Fibroblast of gingiva (primary cell): ENCODE measurements at places on chromosomes 1 and 21.
A peak's percentile ranks its signal among the peaks of the same experiment; 100 is the strongest.

GRCh38 chr21:28856588-28857250, 136.0 kb downstream of the LTN1 start:
- DNase-seq = no peak

- peak; percentile 21 for DNase-seq
These were observed 64.1 kb downstream of the PLEKHA6 start for GRCh38 chr1:204295671-204296070.

DNA sequence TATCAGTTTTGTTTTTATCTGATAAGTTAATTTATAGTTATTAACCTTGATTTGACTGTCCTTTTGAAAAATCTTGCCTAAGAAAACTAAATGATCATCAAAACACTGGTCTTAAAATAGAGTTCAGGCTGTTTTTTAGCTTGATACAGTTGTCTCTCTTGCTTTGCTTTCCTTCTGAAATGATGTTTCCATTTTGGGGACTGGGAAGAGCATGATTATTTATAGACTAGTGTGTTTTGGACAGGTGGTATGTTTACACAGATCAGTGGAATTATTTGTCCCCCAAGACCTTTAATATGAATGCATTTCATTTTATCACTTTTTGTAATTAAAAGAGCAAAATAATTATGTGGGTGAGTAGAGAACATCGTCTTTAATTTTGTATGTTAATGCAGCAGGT, 90.8 kb downstream of the XPR1 start:
- no peak for DNase-seq

- peak; percentile 35 for DNase-seq
These were observed 5.0 kb upstream of the CHI3L2 start for GRCh38 chr1:111222308-111223125.

GRCh38 chr1:177741476-177741875, 228.4 kb downstream of the SEC16B start:
- no peak for DNase-seq

DNA sequence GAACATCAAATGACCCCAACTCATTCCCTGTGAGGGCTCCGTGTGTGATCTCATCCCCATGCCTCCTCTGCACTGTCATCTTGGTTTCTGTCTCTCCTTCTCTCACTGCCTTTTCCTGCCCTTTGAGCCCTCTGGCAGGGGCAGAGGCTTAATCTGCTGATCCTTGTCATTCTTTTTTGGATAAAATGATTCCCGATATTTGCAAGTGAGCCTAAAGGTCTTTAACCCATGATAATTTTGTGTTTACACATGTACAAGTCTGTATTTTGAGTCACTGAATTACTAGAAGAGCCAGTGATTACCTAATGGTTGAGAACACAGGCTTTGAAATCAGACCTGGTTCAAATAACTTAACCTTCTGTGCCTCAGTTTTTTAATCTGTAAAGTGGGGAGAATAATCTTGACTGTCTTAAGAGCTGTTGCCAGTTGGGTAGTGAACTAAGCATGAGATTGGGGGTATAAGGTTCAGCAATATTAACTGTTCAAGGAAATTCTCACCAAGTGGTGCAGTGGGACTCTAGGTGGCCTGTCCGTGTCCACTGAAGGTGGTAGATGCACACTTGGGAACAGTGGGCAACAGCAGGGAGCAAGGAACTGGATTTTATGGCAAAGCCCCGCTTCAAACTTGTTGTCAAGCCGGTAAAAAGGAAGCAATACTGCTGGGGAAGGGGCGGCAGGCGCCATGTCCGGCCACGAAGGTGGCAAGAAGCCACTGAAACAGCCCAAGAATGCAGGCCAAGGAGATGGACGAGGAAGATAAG, 1.6 kb downstream of the ECHDC2 start:
- no peak for DNase-seq

DNA sequence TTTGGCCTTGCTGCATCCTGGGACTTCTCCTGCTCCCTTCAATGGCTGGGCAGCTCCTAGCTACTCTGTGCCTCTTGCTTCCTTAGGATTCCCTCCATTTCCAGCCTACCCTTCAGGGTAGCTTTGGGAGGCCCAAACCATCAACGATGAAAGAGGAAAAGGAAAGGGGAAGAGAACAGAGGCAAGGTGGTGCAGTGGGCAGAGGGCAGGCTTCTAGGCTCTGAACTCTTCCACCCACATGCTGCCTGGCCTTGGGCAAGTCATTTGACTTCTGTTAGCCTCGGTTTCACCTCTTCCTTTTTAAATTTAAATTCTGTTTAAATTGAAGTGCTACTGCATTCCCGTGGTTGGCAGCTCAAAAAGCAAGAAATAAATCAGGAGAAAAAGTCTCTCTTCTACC, 5.7 kb upstream of the PPM1J start:
- no peak for DNase-seq

DNA sequence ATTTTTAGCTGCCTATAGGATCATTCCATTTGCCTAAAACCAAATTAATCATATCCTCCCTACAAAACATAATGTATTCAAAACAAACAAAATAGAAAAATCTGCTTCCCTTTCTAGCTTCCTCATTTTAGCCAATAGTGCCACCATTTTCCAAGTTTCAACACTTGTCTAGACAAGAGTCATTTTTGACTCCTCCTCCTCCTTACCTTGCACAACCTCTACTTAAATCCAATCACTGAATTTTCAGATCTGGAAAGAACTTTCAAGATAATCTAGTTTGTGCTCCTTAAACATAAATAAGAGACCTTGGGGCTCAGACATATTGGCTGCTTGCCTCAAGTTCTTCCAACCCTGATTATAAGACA, 7.4 kb downstream of the STX6 start:
- no peak for DNase-seq

GRCh38 chr1:226884116-226884625, 13.8 kb downstream of the PSEN2 start:
- DNase-seq = no peak

- DNase-seq = no peak
These were observed 77.8 kb upstream of the CACHD1 start for GRCh38 chr1:64392109-64392508.

DNA sequence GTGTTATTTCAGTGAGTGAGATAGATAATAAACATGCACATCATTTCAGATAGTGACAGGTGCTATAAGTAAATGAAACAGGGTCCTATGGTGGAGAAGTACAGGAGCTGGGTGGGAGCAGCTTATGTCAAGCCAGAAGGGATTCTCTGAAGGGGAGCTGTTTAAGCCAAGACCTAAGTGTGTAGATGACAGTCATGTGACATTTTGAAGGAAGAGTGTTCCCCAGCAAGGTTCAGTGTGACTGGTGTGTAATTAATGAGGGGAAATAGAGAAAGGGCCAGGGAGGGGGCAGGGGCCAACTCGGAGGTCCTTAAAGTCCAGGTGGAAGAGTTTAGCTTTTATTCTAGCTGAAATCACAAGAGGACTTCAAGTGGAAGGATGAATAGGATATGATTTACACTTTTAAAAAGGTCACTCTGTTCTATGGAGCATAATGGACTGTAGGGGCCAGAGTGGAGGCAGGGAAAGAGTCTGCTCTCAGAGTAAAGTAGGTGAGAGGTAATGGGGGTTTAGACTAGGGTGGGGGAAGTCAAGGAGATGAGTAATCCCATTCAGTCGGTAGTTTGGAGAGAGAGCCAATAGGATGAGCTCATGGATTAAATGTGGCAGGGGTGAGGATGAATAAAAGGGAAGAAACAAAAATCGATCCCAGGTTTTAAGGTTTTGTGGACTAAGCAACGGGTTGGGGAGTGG, 243.1 kb downstream of the CACNA1E start:
- DNase-seq = no peak

DNA sequence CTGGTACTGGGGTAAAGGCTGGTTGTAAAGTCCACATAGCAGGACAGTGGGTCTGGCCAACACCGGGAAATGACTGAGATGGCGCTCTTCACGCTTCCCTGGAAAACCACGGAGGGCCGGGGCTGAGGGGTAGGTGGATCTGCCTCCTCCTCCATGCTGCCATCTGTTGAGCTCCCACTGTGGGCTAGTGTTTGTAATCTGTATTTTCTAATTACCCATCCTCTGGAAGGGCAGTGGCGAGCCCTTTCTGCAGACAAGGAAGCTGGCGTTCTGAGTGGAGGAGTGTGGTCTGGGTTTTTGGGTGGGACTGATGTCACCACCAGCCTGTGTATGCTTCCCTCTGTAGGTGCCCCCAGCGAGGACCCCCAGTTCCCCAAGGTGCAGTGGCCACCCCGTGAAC, 34.1 kb upstream of the LHX4 start:
- DNase-seq = no peak

DNA sequence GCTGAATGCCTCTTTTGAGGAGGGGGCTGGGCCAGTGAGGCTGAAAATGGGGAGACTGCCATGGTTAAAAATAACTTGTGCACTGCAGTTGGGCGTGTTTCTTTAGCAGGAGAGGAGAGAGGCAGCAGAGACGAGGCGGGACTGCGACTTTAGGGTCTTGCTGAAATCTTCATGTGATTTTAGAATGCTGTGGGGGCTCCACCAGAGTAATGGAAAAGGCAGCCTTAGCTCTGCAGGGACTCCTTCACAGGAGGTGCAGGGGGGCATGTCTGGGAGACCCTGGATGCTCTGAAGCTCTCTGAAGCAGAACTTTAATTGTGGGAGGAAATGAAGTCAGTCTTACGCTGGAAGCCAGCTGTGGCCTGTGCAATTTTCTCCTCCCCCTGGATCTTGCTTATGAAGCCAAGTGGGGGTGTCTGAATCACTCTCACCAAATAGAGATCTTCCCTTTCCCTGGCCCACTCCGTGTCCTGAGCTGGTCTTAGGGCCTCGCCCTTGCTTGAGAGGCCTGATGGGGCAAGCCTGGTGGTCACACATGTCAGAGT, 60.8 kb downstream of the NDUFS5 start:
- peak; percentile 54 for DNase-seq

DNA sequence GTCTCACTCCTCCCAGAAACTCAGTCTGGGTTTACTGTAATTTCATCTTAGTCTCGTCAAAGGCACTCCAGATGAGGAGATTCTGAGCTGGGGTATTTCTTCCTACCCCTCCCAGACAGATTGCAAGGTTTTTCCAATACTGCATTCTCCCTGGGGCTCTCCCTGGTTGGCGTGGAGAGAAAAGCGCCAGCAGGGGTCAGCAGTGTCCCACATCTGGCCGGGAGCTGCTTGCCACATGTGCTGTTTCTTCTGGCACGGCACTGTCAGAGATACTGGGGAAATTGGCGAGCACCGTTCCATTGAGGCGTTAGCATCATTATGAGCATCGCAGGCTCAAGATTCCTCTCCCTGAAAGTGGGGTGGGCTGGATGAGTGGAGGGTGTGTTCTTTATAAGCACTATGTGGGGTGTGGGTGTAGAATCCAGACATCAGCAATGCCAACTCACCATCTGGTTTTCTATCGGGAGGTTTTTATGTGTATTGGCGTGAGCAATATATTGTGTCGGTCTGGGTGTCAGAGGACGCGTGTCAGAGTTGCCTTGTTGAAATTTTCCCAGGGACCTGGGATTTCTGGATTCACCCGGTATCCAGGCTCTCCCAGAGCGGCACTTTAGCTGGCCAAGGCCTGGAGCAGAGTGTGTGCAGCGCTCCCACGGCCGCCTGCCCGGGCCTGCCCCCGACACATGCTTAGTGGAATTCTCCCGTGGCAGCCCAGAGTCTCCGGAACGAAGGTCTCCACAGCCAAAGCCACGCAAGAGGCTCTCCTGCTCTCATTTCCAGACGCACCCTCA, 8.0 kb upstream of the NAV1 start:
- DNase-seq = peak; percentile 91

DNA sequence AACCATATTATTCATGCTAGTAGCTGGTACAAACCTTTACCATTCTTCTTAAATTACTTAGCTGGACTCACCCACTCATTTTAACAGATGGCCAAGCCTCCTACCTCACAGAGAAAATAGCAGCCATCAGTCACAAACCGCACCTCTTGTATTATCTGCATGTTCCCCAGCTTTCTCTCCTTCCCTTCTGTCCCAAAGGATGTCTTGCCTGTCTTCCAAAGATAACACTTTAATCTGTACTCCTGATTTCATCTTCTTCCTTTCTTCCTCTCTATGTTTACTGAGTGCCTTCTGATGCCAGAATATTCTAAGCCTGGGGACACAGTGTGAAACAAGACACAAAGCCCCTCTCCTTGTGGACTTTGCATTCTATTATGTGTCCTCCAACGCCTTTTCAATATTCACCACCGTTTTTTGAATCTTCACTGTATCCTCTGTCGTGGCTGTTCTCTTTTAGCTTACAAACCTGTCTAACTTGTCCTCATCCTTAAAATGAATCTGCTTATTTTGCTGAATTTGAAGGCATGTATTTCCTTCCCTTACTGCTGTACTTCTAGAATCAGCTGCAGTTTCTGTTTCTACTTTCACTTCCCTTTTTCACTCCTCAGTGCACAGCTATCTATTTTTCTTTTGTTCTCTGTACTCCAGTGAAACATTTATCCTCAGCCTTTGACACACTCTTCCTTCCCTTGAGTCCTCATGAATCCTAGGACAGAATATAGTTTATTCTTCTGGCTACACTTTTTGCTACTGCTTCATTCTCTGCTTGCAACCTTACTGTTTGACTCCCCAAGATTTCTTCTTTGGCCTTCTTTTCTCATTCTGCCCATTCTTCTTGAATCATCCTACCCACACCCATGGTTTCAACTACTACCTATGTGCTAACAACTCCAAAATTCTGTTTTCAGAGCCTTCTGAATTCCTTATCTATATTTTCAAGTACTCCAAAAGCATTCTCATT, 216.9 kb upstream of the SAMSN1 start:
- DNase-seq = no peak
